ENCODE measurements at places on chromosomes 3 and 15.

GRCh38 chr3:53350652-53351051 lies 3.3 kb upstream of the DCP1A start:
- DNase-seq, result no peak

GRCh38 chr3:142680710-142681109 lies 43.1 kb upstream of the TRPC1 start:
- no peak for DNase-seq

DNA sequence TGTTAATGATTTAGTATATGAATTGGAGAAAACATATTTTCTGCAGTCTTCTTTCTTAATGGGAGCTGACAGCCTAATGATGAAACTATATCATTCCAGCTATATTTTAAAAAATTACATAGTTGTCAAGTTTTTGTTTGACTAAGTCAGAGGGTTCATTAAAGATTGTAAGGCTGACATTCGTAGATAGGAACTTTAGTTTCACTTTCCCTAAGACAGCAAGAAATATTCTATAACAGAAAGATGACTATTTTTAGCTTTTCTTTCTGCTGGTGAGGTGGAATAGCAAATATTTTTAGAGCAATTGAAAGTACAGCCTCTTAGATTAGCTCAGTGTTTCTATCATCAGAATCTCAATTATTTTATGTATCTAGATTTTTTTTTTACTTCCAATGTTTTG lies 60.2 kb downstream of the PIAS1 start:
- DNase-seq, result no peak

GRCh38 chr3:61008998-61009380 lies 242.3 kb downstream of the FHIT start:
- DNase-seq, result no peak

DNA sequence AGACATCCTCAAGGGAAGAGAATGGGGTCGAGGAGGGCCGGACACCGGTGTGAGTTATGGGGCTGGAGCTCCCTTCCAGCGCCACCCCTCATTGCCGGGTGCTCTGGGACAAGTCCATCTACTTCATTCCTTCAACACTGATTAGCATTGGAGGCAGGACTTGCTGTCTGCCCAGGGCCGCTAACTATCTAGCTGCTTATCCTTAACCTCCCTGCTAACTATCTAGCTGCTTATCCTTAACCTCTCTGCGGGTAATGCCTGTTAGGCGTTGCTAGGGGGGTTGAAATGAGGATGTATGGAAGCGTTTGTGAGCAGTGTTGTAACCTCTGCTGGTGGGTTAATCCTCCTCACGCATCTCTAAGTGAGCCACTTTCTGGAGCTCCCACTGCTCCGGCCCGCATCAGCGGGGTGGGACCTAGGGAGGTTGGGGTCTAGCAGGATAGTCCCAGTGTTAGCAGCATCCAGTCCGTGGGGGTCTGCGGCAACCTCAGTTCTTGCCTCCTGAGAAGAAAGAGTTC lies 10.9 kb upstream of the CHAC1 start:
- no peak for DNase-seq

- DNase-seq, result no peak
Observed at GRCh38 chr15:96125721-96126415, 204.6 kb upstream of the NR2F2 start.

DNA sequence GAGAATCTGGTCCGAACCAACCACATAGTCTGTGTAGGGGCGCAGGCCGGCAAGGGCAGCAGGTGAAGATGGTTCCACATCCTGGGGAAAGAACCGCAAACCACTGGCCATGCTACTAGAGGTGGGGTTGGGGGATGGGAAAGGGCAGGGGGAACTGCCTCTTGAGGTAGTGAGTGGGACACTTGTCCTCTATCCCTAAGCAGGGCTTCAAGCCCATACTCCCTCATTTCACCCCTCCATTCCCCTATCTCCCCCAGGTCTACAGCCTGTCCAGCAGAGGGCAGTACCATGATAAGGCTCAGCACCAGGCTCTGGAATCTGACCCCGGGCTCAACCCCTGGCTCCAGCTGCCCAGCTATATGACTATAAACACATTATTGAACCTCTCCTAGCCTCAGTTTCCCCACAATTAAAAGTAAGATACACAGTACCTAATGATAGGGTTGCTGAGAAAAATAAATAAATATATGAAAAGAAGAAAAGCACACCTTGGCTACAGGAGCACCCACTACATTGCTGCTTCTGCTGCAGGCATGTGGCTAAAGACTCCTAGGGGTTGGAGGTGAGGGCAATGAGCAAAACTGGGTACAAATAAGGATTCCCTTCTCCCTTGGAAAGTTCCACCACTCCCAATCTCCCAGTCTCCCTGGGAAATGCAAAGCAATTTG lies 6.3 kb downstream of the GORASP1 start:
- DNase-seq, result peak; percentile 57

GRCh38 chr15:92936138-92936537 lies 36.0 kb downstream of the CHD2 start:
- no peak for DNase-seq

DNA sequence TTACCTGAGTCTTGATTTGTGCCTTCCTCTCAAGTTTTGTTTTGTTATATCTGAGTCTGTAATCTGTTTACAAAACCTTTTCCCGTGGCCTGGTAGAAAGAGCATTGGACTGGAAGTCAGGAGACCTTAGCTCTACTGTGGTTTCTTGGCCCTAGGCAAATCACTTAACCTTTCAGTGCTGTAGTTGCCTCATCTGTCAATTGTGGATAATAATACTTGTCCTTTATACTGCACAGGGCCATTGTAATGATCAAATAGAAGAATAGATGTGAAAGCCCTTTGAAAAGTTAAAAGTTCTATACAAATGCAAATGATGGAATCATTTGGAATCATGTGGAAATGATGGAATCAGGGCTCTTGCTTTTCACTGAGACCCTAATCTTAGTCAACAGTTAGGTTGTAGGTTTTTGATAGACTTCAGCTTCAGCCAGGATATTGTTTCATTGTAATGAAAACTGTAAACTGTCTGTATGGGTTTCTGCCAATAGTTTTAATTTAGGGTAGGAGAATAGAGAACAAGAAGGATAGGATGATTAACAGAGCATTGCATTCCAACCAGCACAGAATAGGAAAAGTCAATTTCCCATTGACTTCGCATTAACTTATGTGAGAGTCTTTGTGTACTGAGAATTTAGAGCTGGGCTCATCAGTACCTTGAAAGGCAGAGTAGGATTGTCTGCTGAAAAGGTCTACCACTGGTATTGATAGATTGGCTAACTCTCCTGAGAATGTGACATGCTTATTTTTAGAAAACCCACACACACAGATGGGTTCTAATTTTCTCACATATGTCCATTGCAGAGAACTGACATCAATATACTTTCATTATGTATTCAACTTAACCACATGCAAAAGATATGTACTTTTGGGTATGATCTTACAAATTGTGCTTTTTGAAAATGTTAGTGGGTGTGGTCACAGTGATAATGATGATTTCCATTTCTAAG lies 21.8 kb downstream of the MAP2K5 start:
- no peak for DNase-seq

GRCh38 chr3:54599716-54600115 lies 328.1 kb downstream of the LRTM1 start:
- DNase-seq, result no peak

- DNase-seq, result no peak
Observed at GRCh38 chr3:58383476-58383875, 50.2 kb downstream of the PDHB start.

- DNase-seq, result no peak
Observed at GRCh38 chr3:120092474-120092873, 1.8 kb downstream of the GSK3B start.

DNA sequence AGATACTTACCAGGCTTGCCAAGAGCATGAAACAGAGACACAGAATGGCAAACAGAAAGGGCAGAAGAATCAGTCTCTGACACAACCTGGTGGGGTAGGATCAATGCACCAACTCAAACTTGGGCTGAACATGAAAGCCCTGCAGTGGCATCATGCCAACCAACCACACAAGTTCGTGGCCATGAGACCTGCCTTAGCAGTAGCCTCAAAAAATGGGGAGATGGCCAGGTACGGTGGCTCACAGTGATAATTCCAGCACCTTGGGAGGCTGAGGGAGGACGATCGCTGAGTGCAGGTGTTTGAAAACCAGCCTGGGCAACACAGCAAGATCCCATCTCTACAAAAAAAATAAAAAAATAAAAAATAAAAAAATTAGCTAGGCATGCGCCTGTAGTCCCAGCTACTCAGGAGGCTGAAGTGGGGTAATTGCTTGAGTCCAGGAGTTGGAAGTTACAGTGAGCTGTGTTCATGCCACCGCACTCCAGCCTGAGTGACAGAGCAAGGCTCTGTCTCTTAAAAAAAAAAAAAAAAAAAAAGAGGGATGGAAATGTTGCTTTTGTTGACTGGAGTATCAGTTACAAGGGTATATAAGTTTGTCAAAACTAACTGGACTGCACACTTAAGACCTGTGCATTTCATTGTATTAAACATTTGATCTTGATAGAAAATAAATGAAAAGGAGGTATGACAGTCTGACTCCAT lies 93.4 kb downstream of the XXYLT1 start:
- DNase-seq, result no peak

GRCh38 chr15:55587321-55588069 lies 650 bp downstream of the PYGO1 start:
- DNase-seq, result no peak

- DNase-seq, result no peak
Observed at GRCh38 chr15:44968475-44968874, 12.0 kb downstream of the TERB2 start.

DNA sequence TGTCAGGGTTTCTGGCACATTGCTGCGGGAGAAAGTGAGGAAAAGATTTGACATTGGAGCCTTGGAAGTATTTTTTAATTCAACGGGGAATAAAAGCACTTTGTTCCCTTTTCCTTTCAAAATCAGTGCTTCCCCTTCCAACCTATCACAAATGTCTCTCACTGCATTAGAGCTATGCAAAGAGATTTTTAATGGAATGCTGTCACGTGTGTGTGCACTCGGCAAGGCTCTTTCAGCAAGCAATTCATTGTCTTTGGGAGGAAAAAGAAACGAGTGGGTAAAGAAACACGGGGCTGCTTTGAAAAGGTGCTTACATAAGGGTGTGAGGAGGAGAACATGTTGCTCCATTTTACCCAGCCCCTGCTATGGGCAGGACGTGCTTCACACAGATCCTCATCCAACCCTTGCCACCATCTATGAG lies 490.4 kb upstream of the PROK2 start:
- DNase-seq, result no peak

GRCh38 chr15:79962178-79962577 lies 8.8 kb downstream of the BCL2A1 start:
- DNase-seq, result no peak

DNA sequence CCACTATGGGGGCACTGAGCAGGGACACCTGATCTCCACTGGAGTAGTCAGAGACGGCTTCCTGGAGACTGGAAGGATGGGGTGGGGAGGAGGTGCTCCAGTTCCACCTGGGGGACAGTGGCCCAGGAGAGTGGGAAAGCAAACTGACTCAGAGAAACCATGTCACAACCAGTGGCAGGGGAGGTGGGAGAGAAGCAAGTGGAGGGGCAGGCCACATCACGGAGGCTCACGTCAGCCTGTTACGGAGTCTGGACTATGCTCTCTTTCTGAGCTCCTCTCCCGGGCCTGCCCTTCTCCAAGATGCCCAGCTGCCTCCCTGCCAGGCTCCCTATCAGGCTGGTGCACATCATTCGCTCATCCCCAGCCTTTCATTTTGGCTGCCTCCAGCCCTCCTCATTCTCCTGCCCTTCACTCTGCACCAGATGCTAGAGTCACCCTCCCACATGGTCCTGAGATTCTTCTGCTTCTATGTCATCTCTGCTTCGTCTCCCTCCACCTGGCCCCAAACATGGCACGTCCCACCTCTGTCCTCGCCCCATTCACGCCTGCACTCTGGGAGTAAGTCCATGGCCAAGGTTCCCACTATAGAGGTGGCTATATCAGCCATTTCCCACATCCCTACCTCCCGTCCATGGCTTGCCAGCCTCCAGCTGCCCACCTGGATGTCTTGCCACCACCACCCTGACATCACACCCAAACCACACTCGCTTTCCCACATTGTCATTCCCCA lies 100.3 kb downstream of the ADCY5 start:
- DNase-seq, result no peak

DNA sequence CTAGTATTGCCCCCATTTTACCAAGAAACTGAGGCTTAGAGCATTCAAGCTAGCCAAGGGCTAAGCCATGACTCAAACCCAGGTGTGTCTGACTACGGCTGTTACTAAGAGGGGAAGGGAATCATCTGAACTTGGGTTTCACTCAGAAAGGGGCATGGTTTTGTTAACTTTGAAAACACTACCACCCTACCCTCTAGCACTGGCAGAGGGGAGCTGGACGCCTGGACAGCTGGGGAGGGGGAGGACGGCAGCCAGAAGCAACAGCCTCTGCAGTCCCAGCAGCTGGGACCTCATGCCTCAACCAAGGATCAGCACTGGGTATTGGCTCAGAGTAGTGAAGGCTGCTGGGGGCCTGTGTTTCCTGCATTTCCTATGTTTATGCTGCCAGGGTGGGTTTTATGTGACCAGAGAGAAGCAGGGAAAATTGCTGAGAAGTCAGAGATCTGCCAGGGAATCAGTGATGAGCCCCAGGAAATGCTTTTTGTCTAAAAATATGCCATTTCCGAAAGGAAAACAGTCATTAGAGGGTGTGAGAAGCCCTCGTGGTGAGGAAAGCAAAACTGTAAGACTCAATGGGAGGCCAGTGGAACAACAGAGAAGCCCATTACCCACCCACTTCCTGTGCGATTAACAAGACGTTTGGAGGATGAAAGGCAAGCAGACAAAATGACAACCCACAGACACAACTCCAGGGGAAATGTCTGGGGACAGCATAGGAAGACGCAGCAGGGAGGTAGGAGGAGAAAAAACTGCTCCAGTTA lies 41.2 kb downstream of the LIPC start:
- DNase-seq, result peak; percentile 54

GRCh38 chr3:21273259-21274025 lies 477.6 kb downstream of the ZNF385D start:
- no peak for DNase-seq

DNA sequence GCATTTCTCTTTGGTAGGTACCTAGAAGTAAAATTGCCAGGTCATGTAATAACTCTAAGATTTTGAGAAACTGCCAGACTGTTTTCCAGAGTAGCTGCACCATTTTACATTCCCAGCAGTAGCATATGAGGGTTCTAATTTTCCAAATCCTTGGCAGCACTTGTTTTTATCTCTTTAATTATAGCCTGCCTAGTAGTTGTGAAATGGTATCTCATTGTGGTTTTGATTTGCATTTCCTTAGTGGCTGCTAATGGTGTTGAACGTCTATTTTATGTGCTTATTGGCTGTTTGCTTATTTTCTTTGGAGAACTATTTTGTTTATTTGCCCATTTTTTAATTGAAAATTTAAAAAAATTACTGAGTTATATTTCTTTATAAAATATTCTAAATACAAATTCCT lies 117.9 kb downstream of the TCF12 start:
- DNase-seq, result no peak

DNA sequence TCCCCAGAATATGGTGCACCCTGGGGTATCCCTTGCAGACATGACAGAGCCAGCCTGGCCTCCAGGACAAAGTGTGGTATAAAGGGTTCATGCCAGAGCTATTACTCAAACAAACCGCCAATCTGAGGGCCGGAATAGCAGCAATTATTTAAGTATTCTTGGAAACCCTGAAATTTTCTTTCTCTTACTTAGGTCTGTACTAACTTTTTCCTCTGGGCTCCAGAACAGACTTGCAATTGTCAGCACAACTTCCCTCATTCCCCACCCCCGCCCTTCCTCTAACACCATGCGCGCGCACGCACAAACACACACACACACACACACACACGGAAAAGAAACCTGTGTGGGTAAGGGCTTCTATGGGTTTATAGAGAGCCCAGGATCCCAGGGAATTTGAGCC lies 56.3 kb downstream of the ISG20 start:
- no peak for DNase-seq
